Heart left ventricle (tissue), 16 donors: ENCODE measurements at places on chromosomes 6 and 20. TPM values are rescaled to one million over a fixed set of nuclear protein-coding genes. Genes with fewer than 3 reads are reported as not detected.

AAR2 gene
- total RNA-seq, result 21.8 TPM

MYL9 gene
- 1,830 TPM for total RNA-seq

SAMD3 gene
- total RNA-seq, result 0.18 TPM

- no peak for DNase-seq
These were observed 25.7 kb upstream of the POU3F2 start for GRCh38 chr6:98808541-98809210.

- DNase-seq, result peak; percentile 69
These were observed 365.2 kb downstream of the SYNE1 start for GRCh38 chr6:152271776-152272464.

GRCh38 chr20:50273601-50274491 lies 83.2 kb downstream of the CEBPB start:
- DNase-seq, result no peak

GRCh38 chr6:159445351-159445750 lies 247.7 kb downstream of the SOD2 start:
- DNase-seq, result no peak

GRCh38 chr6:119407156-119407555 lies 57.6 kb upstream of the MAN1A1 start:
- no peak for DNase-seq

- DNase-seq, result no peak
These were observed 59.0 kb downstream of the AFG1L start for GRCh38 chr6:108353853-108354252.

DNA sequence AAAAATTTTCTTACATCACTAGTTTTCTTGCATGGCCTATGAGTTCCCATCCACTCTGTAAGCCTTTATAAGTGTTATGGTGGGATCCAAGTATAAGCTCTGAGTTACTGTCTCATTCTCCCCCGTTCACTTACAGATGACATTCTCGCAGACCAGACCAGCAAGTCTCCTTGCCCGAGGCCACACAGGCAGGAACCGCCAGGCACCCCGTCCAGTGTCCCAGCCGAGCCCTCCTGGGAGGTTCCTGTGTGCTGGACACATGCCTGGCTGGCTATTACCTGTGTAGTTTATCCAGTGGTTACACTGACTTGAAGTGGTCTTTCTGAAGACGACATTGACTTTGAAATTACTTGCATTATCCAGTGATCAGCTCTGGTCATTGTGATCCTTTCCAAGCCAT lies 234.8 kb upstream of the QKI start:
- no peak for DNase-seq

DNA sequence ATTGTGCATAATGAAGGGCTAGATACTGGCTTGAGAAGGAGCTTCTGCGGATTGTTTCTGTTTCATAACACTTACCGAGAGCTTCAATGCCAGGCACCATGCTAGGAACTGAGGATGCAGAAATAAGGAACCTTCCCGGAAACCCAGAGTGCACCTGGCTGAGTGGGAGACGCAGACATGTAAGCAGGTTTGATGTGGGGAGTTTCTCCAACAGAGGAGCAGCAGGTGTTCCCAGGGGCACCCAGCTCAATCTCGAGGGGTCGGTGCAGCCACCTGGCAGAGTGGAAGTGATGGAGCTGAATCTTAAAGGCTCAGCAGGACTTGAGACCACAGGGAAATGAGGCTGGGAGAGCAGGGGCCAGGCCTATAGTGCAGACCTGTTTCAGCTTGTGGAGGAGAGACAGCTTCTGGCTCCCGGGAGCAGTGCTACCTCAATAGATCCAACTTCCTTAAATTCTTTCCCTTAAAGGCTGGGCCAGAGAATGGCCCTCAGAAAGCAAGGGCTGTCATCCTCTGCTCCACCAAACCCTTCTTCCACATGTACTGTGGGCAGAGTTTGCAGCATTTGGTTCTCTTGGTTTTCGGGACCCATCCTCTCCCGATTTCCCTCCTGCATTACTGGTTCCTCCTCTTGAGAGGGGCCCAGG lies 27.8 kb upstream of the SRC start:
- DNase-seq, result no peak

- no peak for DNase-seq
These were observed at the start of gene WFDC10B for GRCh38 chr20:45704969-45705637. Gene WFDC10B, minus strand, starts transcription at chr20:45705019. Its CDS starts 19,027 bp downstream, at chr20:45685992.

DNA sequence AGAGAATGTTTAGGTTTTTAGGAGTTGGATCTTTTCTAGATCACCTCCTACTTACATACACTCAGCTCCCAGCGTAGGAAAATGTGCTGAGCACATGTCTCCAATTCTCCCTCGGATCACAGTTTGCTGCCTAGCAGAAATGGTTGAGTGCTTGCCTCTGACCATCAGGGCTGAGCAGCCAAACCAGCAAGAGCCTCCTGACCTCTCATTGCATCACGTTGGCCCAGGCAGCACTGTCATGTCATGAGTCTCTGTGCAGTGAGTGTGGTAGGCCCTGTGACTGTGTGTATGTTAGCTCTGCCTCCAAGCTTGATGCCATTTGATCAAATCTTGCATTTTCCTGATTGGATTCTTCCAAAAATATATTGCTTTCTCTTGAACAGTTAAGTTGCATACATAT lies 112.0 kb downstream of the LRRC1 start:
- DNase-seq, result no peak

- DNase-seq, result no peak
These were observed 31.9 kb upstream of the SYNCRIP start for GRCh38 chr6:85674604-85675003.

DNA sequence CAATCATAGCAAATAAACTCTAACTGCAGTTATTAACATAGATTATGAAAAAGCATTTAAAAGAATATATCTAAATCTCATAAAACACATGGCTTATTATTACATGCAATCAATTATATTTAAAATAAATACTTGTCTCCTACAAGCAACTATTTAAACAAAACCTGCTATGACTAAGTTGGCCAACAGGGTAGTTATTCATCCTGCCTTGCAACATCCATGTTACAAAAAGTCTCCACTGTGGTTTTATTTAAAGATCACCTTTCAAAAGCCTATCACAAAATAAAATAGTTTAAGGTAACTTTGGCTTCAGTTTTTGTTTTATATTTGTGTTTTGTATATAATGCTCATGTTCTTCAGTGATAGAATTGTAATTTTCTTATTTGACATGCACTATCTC lies 1127.0 kb upstream of the MAP3K7 start:
- DNase-seq, result no peak

DNA sequence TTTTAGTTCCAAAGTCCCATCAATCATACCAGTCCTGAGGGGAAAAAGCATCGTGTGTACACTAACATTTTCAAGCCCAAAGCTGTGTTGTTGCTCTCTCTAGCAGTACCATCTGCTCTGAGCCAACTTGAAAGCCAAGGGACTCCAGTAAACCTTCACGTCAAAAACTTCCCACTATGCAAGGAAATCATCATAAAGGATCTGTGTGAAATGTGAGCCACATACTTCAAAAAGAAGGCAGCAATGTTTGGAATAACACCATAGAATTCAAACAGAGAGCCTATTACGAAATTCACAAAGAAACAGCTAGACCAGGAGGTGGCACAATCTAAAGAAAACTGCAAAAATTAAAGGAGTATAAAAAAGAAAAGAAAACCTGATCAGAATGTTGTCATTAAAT lies 399.8 kb upstream of the EPHA7 start:
- no peak for DNase-seq
